ENCODE measurements at places on chromosomes 13 and 19.

DNA sequence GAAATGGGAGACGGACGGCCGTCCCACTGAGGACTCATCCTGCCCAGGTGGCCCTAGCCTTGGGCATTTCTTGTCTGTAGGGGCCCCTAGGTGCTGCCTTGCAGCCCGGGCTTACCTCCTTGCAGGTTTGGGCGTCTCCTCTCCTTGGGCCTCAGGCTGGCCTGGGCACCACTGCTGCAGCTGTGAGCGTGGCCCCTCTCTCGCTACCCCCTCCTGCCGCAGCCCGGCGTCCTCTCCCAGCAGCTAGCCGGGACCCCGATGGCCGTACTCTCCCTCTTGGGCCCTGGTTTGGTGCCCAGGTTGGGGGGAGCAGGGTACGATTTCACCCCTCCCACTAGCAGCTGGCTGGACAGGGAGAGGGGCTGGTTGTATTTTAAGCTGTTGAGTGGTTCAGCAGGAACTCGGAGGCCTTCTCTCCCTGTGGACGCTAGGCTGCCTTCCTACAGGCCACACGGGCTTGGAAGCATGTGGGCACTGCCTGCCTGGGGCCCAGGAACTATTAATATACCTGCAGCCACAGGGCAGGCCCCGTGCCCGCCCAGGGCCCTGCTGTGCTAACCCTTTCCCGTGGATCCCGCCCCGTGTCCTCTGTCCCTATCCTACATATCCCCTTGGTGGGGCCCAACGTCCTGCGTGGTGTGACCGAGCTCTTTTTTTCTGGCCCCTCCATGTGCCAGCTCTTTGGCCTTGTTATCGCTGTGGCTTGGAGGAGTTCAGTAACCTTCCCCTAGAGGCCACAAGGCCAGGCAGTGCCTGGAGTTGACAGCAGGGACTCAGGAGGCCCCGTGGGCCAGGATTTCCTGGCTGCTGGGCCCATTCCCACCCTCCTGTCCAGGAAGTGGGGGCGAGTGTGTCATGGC, 11.7 kb downstream of the NDUFB7 start:
- no peak for DNase-seq

GRCh38 chr13:26983543-26984320, 187.9 kb downstream of the USP12 start:
- no peak for DNase-seq

- no peak for DNase-seq
Observed at GRCh38 chr13:113906571-113906970, 42.7 kb upstream of the GAS6 start.

GRCh38 chr13:112926993-112927392, 42.0 kb upstream of the MCF2L start:
- DNase-seq: no peak

DNA sequence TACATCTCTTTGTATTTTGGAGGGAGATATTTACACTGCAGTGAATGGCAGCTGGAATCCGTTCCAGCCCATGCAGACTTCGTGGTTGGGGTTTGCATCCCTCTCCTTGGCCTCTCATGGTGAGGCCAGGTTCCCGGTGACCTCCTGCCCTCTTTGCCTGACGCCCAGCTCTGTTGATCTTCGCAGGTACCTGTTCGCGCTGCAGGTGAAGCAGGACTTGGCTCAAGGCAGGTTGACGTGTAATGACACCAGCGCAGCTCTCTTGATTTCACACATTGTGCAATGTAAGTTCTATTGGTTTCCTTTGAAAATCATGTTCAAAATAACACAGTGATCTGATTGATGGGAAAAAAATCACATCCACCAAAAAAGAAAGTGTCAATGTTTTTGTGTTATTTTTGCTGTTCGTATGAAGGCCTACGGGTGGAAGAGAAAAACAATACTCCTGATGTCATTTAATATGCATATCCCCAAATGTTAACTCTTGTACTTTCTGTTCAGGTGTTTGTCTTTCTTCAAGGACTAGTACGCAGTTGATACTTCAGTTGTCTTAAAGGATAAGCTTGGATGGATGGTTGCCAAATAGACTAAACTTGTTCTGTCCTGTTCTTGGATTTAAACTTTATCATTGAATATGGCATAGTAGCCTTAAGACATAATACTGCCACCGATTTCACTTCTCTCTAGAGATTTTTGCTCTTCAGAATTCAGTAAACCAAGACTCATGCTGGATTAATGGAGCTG, 199.1 kb downstream of the STK24 start:
- no peak for DNase-seq

DNA sequence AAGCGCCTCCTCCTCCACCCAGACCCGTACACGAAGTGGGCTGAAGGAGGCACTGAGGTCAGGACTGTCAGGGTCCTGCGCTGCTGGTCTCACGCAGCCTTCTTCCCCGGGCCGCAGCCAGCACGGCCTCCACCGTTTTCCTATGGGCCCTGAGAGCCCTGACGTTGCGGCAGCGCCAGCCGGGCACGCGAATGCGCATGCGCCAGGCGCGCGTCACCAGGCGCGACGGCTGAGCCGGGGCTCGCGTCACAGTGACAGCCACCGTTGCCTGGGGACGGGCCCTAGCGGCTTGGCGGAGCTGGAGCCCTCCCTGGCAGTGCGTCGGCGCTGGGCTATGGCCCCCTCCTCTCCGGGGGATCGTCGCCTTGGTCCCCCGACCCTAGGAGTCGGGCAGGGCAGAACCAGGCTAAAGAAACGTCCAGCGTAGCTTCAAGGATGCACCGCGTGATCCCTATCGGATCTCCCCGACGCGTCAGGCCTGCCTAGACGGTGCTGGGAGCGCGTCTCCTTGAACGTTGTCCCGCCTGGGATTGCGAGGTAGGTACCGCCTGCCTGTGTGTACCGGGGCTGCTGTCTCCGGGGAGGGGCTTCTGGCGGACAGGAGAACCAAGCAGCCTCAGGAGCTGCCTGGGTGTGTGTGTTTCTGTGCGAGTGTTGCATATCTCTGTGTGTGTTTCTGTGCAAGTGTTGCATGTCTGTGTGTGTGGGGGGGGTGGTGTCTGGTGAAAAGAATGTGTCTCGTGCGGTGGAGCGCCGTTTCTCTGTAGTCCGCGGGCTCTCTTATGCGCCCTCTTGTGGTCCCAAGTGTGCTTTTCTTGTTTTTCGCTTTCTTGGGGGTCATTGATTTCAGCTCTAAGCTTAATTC, 43.2 kb downstream of the ZNF571 start:
- no peak for DNase-seq

DNA sequence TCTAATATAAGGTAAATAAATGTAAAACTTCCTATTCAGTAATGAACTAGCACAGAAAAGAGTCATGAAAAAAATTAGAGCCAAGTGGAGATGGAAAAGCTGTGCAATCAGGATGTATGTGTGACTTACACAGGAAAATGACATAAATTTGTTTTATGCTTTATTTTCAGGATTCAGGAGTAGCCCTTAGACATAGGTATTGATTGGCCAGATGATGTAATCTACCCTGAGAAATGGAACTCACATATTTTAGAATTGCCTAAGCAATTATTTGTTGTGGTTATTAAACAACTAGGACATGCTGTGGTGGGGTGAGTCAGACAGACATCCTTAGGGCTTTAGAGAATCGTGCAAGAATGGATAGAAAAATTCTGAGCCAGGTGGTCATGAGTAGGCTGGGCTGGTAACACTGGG, 110.6 kb downstream of the PCDH9 start:
- DNase-seq: no peak

DNA sequence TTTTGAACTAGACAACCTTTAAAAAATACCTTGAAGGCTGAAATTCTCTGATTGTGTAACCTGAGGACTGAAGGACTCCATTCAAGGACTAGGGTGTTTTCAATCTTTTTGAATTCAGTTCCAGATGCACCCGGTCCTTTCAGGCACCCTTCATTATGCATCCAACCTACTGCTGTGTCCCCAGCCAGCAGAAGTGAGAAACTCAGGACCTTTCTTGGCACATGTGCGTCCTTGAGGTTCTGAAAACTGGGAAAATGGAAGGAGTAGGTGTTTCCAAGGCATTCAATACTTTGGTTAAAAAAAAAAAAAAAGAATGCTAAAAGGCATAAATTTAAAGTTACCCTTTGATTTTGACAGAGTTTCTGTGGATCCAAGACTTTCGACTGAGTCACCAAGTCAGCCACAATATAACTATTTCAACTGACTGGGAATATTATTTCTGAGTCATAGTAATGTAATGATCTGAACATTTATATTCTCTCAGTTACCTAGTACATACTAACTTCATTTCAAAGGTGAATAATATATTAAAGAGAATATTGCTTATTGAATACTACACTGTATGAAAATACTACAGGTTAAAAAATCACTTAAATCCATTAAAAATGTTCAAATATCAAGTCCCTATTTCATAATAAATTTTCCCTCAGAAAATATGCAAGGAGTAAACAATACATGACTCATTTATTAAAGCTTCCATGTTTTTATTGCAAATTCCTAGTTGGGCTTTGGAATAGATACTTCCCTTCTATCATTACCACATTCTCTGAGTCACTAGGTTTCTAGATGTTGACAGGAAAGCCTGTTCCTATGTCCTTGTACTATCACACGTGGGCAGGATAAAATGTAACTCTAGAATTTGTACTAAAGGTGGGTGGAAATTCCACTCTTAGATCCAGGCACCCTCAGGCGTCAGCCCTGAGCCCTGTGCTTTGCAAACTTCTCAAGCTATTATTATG, 2.4 kb upstream of the ITGBL1 start:
- DNase-seq: no peak

- no peak for DNase-seq
Observed at GRCh38 chr13:105725887-105726286, 809.6 kb downstream of the EFNB2 start.

GRCh38 chr19:3979674-3980352, 5.5 kb downstream of the EEF2 start:
- DNase-seq: no peak

DNA sequence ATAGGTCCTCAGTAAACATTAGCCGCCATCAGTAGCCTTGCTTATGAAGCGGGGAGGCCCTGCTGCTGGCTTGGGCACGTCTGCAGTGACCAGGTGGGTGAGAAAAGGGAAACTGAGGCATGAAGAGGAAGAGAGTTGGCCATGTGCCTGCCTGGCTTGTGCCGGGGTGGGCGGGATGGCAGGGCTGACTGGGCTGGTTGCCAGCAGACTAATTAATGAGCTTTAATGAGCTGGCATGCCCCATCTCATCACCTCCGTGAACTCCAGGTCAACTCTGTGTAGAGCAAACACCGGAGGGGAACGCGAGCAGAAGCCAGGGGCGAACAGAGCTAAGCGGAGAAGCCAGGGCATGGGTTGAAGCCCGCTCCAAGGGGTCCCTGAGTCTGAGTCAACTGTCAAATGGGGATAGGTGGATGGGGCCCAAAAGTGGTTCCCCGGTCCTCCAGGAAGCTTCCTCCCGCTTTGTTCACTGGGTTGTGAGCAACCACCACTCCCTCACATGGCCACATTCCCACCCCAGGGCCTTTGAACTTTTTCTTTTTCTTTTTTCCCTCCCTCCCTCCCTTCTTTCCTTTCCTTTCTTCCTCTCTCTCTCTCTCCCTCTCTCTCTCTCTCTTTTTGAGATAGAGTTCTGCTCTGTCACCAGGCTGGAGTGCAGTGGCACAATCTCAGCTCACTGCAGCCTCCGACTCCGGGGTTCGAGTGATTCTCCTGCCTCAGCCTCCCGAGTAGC, 8.7 kb downstream of the NR2F6 start:
- no peak for DNase-seq

DNA sequence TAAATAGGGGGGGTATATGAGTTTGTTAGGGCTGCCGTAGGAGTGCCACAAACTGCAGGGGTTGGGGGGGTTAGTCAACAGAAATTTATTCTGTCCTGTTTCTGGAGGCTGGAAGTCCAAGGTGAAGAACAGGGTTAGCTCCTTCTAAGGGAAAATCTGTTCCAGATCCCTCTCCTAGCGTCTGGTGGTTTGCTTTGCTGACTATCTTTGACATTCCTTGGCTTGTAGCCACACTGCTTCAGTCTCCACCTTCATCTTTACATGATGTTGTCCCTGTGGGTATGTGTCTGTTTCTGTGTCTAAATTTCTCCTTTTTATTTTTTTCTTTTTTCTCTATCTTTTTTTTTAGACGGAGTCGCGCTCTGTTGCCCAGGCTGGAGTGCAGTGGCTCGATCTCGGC, 8.1 kb upstream of the ICAM1 start:
- no peak for DNase-seq

DNA sequence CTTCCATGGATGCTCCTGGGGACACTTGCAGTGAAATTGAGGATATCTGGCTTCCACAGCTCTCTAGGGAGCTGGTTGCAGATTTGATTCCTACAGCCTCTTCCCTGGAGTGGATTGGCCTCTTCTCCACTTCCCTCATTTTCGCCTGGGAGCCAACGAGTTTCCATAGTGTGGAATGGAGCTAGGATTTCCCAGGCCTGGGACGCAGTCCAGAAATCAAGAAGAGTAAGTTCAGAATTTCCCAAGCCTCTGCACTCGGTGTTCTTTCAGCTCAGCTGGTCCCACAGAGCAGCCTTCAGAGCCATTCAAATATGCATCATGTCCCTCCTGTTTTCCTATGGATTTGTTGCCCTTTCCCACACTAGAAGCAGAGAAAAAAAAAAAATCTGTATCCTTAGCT, 68.2 kb downstream of the RAP2A start:
- DNase-seq: no peak
